ENCODE measurements at places on chromosomes 11 and 22. TPM values are rescaled to one million over a fixed set of nuclear protein-coding genes. Genes with fewer than 3 reads are reported as not detected.

MCHR1 gene
- not detected for total RNA-seq

SGSM1 gene
- not detected for total RNA-seq

RFPL2 gene
- total RNA-seq: not detected

USP2 gene
- total RNA-seq: 16.9 TPM

GNG3 gene
- not detected for total RNA-seq

CCDC157 gene
- total RNA-seq: 0.85 TPM

GRCh38 chr11:34823639-34824038 is 92.5 kb downstream of the APIP start:
- no peak for DNase-seq

DNA sequence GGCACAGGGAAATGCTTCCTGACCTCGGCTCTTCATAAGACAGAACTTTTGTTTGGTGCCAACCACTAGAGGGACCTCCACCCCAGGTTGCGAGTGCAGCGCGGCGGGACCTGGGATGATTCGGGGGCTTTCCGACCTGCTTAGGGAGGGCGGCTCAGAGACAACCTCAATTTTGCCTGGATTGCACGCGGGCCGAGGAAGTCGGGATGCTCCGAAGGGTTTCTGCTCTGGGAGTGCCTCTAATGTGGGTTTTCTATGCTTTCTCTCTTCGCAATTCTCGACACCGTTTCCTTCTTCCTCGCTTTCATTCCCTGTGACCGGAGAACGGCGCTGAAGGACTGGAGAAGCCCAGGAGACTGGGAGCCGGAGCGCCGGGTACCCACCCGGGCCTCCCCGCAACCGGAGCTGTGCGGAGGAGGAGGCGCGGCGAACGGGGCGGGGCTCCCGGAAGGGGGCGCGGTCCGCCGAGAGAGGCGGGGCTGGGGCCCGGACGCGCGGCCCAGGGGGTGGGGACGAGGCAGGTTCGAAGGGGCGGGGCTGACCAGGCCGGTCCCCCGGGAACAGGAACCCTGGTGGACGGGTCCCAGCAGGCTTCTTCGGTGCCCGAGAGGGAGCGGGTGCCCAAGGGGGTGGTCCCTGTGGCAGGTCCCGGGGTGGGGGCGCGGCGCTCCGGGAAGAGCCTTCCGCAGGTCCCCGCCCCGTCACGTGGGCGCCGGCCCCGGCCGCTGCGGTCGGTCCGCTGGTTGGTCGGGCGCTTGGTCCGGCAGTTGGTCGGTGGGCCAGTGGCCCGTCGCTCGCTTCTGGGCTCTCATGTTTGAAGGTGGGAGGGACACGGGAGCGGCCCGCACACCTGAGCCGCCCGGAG is at the start of gene PPFIBP2:
Gene PPFIBP2, plus strand, starts transcription at position 766 of the 865 bp plus-strand sequence. CDS start 35,477 bp downstream, outside the sequence.
- DNase-seq: peak; percentile 72

GRCh38 chr11:33168709-33169200 is 7.5 kb upstream of the CSTF3 start:
- DNase-seq: no peak

GRCh38 chr11:16933291-16933690 is 80.9 kb downstream of the PLEKHA7 start:
- no peak for DNase-seq

- peak; percentile 34 for DNase-seq
Measured at GRCh38 chr11:3006505-3007260, 14.6 kb upstream of the NAP1L4 start.

DNA sequence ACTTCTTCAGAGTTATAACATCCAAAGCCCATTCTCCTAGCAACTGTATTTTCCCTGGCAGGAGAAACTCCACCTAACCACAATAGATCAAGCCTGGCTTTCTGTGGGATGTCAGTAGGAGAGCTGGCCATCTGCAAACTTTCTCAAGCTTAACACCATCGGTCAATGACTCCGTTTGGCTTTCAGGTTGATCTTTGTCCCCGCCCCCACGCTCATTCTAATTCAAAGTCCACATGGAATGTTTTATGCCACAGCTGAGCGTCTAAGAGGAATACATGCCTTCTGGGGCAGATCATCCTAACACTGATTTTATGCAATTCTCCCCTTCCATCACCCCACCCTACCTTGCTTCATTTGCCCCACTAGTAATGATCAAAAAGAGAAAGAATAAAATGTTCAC is 4.8 kb downstream of the GVQW3 start:
- no peak for DNase-seq

Measured in K562 (cell line).